Chondrocyte (in vitro differentiated cells): ENCODE measurements at places on chromosomes 2 and 18.

DNA sequence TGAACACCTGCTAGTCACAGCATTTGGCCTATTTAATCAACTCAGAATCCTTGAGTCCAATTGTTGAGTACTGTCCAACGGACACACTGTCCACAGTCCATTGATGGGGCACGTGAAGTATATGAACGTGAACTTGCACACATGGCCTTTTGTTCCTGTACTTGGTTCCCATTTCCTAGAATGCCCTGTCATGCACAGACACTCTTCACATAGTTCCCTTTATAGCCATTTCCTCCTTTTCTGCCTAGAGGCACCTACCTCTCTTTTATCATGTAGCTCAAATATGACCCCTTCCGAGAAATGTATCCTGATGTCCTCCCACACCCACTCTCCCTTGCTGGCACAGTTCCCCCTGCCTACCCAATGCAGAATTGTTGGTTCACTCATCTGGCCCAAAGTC is 8.7 kb upstream of the CRYGA start:
- peaks cover 8% of the 10 kb centered on the region for H3K27me3 ChIP-seq
- H3K36me3 ChIP-seq = no peaks in the 10 kb centered on the region
- no peak overlapping the region for H3K27ac ChIP-seq
- no peak for DNase-seq
- H3K4me3 ChIP-seq = no peak overlapping the region

GRCh38 chr18:70019991-70020390 is 72.3 kb upstream of the CD226 start:
- no peaks in the 10 kb centered on the region for H3K27me3 ChIP-seq
- H3K27ac ChIP-seq = no peak overlapping the region
- H3K4me3 ChIP-seq = no peak overlapping the region
- no peaks in the 10 kb centered on the region for H3K4me1 ChIP-seq
- peaks cover 20% of the 10 kb centered on the region for H3K36me3 ChIP-seq

DNA sequence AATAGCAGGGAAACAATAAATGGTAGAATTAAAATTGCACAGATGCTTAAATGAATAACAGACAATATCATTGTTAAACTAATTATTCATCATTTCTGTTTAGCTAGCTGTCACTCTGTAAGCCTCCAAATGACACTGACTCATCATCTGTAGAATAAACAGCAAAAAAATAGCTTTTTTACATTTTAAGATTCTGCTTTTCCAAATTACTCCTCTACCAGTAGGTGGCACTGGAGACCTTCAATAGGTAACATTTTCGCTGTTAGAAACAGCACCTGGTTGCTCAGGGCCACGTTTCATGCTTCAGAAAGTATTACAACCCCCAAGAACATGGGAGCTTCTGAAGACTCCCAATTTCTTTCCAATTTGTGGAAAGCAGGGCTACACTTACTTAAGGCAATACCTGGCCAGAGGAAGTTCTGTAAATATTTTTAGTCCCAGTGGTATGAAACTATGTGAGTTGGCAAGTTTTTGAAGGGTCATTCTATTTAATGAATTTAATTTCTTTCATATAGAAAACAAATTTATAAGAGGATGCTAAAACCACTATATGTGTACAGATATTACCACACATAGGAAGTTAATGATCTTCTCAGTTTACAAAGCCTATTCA is 45.4 kb downstream of the TTN start:
- H3K27ac ChIP-seq = no peak overlapping the region
- no peak overlapping the region for H3K4me3 ChIP-seq
- no peaks in the 10 kb centered on the region for H3K4me1 ChIP-seq
- no peaks in the 10 kb centered on the region for H3K36me3 ChIP-seq
- peaks cover 23% of the 10 kb centered on the region for H3K27me3 ChIP-seq

DNA sequence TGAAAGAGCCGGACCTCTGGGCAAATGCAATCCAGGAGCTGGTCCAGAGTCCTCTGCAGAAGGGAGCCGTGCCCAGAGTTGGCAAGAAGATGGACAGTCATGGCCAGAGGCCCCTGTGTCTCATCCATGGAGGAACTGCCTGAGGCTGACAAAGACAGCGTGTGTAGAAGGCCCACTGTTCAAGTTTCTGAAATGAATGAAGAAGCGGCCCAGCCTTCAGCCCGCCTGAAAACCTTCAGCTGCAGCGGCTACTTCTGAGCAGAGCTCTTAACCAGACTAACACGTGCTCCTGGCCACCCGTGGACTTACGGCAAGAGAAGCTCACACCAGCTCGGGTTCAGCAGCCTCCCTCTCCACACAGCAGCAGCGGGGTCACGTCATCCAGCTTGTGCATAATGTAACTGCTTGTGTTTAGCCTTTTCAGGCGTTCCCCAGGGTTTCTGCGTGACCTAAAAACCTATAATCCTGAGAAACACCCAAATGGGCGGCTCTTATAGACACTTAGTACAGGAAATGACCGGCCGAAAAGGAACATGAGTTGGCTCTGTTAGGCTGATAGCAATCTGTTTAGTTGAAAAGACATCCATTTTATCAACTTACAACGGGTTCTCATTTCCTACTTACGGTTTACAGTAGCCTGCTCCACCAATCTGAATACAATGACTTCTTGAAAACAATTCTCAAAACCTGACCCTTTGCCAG is at the start of gene FAM124B:
FAM124B (minus strand) TSS at position 467 of the 702 bp plus-strand sequence; CDS start at position 128, 339 bp downstream.
- H3K4me3 ChIP-seq = no peak within 1 kb of the TSS
- H3K27me3 ChIP-seq = no peaks in the 10 kb centered on the region
- no peaks in the 10 kb centered on the region for H3K4me1 ChIP-seq
- H3K27ac ChIP-seq = no peak within 1 kb of the TSS
- H3K36me3 ChIP-seq = no peaks in the 10 kb centered on the region

GRCh38 chr2:41759880-41760279 is 287.9 kb upstream of the PKDCC start:
- no peak overlapping the region for H3K27ac ChIP-seq
- no peak for DNase-seq
- H3K4me3 ChIP-seq = no peak overlapping the region

DNA sequence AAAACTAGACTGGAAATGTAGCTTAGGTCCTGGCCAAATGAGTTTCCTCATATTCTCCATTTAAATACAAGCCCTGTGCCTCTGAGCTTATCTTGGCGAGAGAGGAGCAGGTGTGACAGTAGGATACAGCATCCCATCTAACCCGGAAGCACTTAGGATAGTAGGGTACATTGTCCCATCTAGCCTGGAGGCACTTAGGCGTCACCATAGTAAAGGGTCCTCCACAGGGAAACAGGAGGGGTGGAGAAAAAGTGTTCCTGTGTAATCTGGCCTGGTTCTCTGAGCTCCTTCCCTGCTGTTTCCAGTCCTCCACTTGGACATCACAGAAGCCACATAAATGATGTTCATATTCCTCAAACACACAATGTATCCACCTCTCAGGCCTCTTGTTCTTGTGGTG is 301.4 kb downstream of the GALR1 start:
- H3K36me3 ChIP-seq = no peaks in the 10 kb centered on the region
- no peak overlapping the region for H3K27ac ChIP-seq
- no peak overlapping the region for H3K4me3 ChIP-seq

- no peak for DNase-seq
- H3K27ac ChIP-seq = no peak overlapping the region
- H3K4me1 ChIP-seq = no peaks in the 10 kb centered on the region
- no peak overlapping the region for H3K4me3 ChIP-seq
- H3K36me3 ChIP-seq = no peaks in the 10 kb centered on the region
- no peaks in the 10 kb centered on the region for H3K27me3 ChIP-seq
Observed at GRCh38 chr2:67997903-67998302, 64.9 kb downstream of the C1D start.

DNA sequence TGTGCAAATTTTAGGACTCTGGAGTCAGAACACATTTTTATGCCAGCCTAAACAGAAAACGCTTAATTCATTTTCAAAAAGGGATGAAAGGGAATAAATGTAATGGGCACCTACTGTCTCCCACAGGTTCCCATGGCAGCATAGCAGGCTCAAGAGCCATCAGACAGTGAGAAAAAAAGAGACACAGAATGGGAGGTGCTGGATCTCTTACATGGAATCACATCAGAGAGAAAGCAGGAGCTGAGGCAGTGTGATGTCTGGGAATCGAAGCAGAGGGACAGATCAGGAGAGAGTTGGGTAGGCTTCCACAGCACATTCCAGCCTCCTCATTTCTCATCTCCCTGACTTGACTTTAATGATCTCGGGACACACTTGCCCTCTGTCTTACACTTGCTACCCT is 684.3 kb downstream of the KCNJ3 start:
- H3K4me1 ChIP-seq = peaks cover 3% of the 10 kb centered on the region
- H3K27me3 ChIP-seq = peaks cover 10% of the 10 kb centered on the region
- no peak overlapping the region for H3K27ac ChIP-seq
- DNase-seq = no peak
- H3K36me3 ChIP-seq = no peaks in the 10 kb centered on the region

DNA sequence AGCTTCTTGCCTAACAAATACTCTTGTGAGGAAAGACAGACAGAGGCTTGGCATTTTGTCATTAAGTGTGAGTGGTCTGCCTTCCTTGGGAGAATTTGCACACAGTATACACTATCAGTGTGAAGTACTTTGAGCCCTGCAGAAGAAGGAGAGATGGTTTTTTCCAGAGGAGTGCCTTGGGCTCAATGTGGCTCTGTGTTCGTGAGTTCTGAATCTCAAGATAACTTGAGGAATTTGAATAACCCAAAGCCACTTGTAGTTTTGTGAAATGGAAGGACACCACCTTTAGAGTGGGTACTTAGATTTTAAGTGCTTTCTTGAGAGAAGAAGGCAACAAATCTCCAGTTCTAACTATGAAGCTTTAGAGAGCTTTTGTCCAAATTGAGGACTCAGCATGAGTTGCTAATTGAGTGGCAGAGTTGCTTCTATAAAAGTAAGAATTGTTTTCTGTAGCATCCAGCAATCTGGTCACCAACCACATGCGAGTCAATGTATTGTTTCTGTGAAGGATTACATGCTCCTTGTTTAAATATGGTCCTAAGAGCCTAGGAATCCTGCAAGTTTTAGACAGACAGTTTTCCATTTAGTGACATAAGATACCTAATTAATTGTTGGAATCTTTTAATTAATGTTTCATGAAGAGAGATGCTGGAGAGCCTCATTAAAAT is 68.3 kb downstream of the BABAM2 start:
- no peaks in the 10 kb centered on the region for H3K36me3 ChIP-seq
- peaks cover 63% of the 10 kb centered on the region for H3K4me1 ChIP-seq
- H3K4me3 ChIP-seq = no peak overlapping the region
- no peak overlapping the region for H3K27ac ChIP-seq
- H3K27me3 ChIP-seq = no peaks in the 10 kb centered on the region
- no peak for DNase-seq

DNA sequence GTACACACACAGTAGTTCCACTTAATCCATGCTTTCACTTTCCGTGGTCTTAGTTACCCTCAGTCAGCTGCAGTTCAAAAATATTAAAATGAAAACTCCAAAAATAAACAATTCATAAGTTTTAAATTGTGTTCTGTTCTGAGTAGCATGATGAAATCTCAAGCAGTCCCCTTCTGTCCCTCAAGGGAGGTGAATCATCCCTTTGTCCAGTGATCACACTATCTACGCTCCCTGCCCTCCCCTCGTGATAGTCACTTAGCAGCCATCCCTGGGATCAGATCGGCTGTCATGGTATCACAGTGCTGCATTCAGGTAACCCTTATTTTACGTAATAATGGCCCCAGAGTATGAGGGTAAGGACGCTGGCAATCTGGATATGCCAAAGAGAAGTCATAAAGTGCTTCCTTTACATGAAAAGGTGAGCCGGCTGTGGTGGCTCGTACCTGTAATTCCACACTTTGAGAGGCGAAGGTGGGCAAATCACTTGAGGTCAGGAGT is 5.8 kb upstream of the RTN4 start:
- H3K27ac ChIP-seq = peak overlapping the region; percentile 83
- H3K36me3 ChIP-seq = no peaks in the 10 kb centered on the region
- no peak overlapping the region for H3K4me3 ChIP-seq
- DNase-seq = no peak
- peaks cover 24% of the 10 kb centered on the region for H3K4me1 ChIP-seq

DNA sequence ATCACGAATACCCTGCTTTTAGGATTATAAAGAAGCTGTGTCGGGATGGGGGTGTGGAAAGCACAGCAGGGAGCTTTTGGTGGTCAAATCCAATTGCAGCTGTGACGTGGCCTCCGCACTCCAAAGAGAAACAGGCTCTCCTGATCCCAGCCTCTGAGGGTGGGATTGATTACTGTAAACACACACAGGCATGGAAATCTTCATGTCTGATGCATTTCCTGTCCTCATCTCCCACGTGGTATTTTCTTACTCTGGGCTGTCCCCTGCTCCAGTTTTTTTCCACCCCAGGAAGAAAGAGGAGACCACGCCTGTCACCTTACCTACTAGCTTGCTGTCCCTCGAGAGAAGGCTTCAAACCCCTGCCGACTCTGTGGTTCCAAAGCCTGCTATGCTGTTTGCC is 22.7 kb downstream of the RNF152 start:
- no peak overlapping the region for H3K4me3 ChIP-seq
- no peaks in the 10 kb centered on the region for H3K27me3 ChIP-seq
- peaks cover 14% of the 10 kb centered on the region for H3K36me3 ChIP-seq
- H3K4me1 ChIP-seq = peaks cover 61% of the 10 kb centered on the region

GRCh38 chr2:239024226-239024625 is 176.3 kb downstream of the TWIST2 start:
- no peaks in the 10 kb centered on the region for H3K36me3 ChIP-seq
- H3K27me3 ChIP-seq = peaks cover 6% of the 10 kb centered on the region
- no peak overlapping the region for H3K4me3 ChIP-seq
- DNase-seq = no peak
- H3K27ac ChIP-seq = no peak overlapping the region

DNA sequence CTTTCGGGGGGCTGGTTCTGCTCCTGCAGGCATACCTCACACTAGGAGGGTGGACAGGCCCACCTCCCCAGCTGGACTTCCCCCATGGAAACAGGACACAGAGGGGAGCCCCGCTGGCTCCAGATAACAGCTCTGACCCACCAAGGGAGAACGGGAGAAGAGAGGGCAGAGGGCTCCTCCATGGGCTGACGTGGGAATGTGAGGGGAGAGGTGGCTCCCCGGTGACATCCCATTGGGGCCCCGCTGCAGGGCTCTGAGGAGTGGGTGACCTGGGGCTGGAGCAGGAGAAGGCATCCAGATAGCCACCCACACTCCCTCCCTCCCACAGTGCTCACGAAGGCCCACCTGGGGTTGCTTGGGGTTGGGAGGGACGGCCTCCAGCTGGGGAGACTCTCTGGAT is 45.9 kb downstream of the FBLN7 start:
- no peak for DNase-seq
- no peaks in the 10 kb centered on the region for H3K27me3 ChIP-seq
- peaks cover 3% of the 10 kb centered on the region for H3K4me1 ChIP-seq
- no peak overlapping the region for H3K27ac ChIP-seq
